ENCODE measurements at places on chromosomes 7 and 10.

GRCh38 chr7:158815083-158815799 lies 14.1 kb downstream of the ESYT2 start:
- no peak for DNase-seq

DNA sequence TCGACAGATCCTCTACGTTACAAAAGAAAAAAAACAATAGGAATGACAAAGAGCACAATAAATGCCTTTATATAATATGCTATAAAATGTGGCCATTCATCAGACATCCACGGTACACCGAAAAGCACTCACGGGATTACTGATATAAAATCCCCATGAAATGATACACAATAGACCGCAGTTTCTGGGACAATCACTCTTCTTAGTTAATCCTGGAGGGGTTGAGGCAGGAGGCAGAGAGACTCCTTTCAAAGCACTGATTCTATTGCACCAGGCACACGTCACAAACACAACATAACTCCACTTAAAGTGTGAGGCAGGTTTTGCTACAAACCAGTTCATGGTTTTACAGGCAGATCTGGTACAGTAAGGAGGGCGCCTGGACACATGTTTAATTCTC lies 113.8 kb downstream of the FGFR2 start:
- DNase-seq, result no peak

GRCh38 chr7:25851332-25852210 lies 300.4 kb upstream of the NFE2L3 start:
- peak; percentile 88 for DNase-seq

GRCh38 chr10:8556321-8556720 lies 501.8 kb downstream of the GATA3 start:
- no peak for DNase-seq

DNA sequence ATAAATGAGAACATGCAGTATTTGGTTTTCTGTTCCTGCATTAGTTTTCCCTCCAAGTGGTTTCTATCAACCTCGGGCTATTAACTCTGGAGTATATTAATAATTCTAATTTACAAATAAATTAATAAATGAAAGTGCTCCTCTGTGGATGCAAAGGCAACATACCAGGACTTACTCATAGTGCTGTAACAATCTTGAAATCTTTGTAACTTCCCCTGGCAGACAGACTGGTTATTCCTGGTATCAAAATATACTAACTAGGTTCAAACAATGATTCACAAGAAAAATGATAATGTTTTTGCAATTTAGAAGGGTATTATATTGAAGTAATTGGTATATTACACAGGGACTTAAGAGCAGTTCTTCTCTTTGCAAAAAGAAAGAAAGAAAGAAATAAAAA lies 177.2 kb downstream of the FANK1 start:
- no peak for DNase-seq

GRCh38 chr7:601595-602340 lies 82.1 kb upstream of the PDGFA start:
- no peak for DNase-seq

DNA sequence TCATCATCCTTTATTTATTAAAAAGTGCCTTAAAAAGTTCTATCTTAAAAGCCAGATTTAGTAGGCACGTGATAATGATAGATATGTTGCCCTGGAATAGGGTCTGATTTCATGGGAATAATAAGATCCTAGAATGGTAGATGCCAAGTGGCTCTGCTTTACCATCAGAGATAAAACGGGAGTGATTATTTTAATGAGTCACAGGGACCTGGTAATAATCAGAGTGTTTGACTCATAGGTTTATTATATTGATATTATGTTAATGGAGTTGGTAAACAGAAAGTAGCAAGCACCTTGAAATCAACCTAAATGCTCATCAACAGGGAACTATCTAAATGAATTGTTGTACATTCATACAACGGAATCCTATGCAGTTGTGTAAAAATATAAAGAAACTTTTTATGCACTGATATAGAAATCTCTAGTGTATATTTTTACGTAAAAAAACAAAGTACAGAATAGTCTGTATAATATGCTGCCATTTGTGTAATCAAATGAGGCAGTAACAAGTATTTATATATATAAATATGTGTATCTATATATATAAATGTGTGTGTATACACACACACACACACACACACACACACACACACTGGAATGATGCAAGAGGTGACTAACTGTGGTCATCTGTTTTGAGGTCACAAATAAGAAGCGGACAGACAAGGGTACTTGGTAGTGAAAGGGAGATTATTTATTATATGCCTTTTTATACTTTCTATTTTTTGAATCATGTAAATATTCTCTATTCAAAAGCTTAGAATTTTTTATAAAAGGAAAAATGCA lies 78.6 kb upstream of the DYNC1I1 start:
- no peak for DNase-seq
